T-helper 17 cell (primary cell): ENCODE measurements at places on chromosomes 4 and X. TPM values are rescaled to one million over a fixed set of nuclear protein-coding genes. Genes with fewer than 3 reads are reported as not detected.
A peak's percentile ranks its signal among the peaks of the same experiment; 100 is the strongest.

GRCh38 chr4:99817309-99817890, 773 bp downstream of the DAPP1 start:
- DNase-seq, result no peak

GRCh38 chrX:132491191-132491590, 2.4 kb upstream of the MBNL3 start:
- no peak for DNase-seq

- no peak for DNase-seq
These were observed 106.7 kb downstream of the VSIG4 start for GRCh38 chrX:65933085-65933589.

DNA sequence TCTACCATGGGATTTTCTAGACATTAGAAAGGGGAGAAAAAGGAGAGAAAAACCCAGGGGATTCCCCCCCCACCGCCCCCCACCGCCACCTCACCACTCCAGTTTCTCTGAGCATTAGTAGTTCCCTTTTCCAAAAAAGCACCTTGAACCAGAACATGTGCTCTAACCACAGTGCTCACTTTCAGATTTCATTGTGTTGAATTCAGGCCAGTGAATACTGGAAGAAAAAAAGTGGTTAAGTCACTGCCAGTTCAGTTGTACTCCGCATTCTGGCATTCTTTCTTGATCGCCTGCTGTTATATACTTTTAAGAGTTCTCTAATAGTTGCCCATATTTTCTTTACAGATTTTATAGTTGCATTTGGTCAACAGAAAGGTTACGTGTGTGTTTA, 40.9 kb downstream of the JADE3 start:
- DNase-seq, result no peak

DNA sequence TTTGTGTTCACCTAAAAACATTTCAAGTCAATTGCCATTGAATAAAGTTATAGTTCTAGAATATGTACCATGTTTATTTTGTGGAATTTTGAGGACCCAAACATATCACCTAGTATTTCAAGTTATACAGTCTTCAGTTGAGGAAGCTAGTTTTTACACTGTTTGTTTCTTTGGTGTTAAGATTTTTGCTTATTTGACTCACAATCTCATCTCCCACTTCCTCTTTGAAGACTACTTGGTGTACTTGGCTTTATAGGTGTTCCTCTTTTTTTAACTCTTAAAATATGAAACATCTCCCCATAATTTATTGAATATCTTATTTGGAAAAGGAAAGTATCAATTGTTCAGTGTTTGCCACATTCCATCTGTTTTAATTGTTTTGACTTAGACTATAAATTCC, 675.4 kb downstream of the RAPGEF2 start:
- DNase-seq, result no peak

GRCh38 chr4:174437749-174438148, 84.5 kb downstream of the HPGD start:
- no peak for DNase-seq

- no peak for DNase-seq
These were observed 41.2 kb upstream of the ZMAT1 start for GRCh38 chrX:101973066-101973465.

DNA sequence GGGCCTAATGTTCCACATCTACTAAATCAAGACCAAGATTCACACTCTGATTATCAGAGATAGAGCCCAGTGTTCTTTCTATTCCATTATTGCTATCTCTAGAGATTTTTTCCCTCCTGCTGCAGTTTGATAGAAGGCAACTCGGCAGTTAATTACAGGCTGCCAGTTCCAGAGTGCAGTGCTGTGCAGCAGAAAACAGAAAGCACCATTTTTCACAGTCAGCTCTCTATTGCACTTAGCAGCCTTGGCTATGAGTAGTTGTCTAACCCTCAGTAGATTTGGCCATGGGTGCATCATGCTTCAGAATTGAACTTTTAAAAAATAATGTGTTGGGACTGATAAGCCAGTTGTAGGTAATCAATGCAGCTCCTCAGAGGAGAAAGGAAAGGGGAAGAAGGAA, 295.3 kb downstream of the MID1IP1 start:
- no peak for DNase-seq

GRCh38 chr4:134200811-134201215, 776 bp downstream of the PABPC4L start:
- no peak for DNase-seq

GRCh38 chr4:68349649-68350360, at the start of gene YTHDC1:
Gene YTHDC1, minus strand, starts transcription at chr4:68350090. Its CDS starts 337 bp downstream, at chr4:68349753.
- peak; percentile 90 for DNase-seq

DNA sequence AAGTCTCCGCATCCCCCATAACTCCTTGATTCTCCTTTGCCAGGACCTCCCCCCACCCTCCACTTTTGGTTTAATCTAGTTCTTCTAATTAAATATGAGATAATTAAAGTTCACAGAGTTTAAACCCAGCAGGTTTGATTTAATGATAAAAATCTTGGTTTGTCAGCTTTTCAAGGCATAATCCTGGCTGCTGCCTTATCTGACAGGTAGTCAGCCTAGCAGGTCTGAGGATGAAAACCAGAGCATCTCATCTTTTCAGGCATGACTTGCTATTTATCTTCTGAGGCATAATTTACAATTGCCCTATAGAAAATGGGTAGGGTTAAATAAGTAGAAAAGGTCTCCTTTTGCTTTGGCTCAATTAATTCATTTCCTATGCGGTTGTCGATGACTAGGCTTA, 591.2 kb downstream of the RPA4 start:
- no peak for DNase-seq

GRCh38 chr4:169848018-169848417, 90.3 kb upstream of the HPF1 start:
- DNase-seq, result no peak

VEGFC gene
- total RNA-seq, result not detected

TMPRSS11A gene
- not detected for total RNA-seq
